ENCODE measurements at places on chromosomes 4 and X. TPM values are rescaled to one million over a fixed set of nuclear protein-coding genes. Genes with fewer than 3 reads are reported as not detected.

CTAG1A gene
- not detected for polyA plus RNA-seq

ZCCHC18 gene
- polyA plus RNA-seq = 1.8 TPM

TRO gene
- 108 TPM for polyA plus RNA-seq

SH2D1A gene
- polyA plus RNA-seq = 5.0 TPM

SLC16A2 gene
- polyA plus RNA-seq = 57.1 TPM

STS gene
- 14.5 TPM for polyA plus RNA-seq

CXCL5 gene
- polyA plus RNA-seq = 0.16 TPM

PPP1R2C gene
- not detected for polyA plus RNA-seq

CLDN2 gene
- 0.55 TPM for polyA plus RNA-seq

NLRP2B gene
- polyA plus RNA-seq = not detected

DNA sequence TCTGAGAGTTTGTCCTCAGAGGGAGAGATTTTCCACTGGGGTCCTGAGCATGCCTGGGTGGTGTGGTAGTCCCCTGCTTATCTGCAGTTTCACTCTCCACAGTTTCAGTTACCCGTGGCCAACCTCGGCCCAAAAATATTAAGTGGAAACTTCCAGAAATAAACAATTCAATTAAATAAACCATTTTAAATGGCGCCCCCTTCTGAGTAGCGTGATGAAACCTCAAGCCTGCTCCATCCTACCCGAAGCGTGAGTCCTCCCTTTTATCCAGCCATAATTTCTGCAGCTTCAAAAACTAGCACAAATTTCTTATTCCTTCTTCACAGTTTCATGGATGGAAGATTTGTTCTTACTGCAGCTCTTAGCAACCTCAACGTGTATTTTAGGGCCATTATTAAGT lies 26.7 kb downstream of the PNMA6E start:
- no peak for DNase-seq

- no peak for DNase-seq
These were observed 162.6 kb downstream of the MAB21L2 start for GRCh38 chr4:150744570-150744969.

- DNase-seq = no peak
These were observed 37.9 kb upstream of the SEC24B start for GRCh38 chr4:109395694-109396093.

DNA sequence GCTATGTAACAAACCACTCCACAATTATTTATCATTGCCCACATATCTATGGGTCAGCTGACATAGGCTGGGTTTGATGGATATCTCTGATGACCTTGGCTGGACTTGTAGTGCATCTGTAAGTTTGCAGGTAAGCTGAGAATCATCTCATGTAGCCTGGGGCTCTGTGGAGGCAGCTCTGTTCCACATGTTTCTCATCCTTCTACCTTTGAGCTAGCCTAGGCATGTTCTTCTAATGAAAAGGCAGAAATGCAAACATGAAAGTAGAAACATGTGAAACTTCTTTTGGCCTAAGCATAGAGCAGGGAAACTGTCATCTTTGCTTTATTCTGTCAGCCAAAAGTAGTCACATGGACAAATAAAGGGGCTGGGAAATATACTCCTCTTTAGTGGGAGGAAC lies 18.2 kb downstream of the MRPL1 start:
- no peak for DNase-seq

- DNase-seq = no peak
These were observed 52.7 kb upstream of the BCOR start for GRCh38 chrX:40150503-40150902.

- peak; percentile 41 for DNase-seq
These were observed 203.6 kb downstream of the BANK1 start for GRCh38 chr4:101993842-101994775.

- no peak for DNase-seq
These were observed 882.9 kb downstream of the RPA4 start for GRCh38 chrX:97766501-97767095.

- no peak for DNase-seq
These were observed 87.3 kb downstream of the SLC2A9 start for GRCh38 chr4:9933956-9934355.

DNA sequence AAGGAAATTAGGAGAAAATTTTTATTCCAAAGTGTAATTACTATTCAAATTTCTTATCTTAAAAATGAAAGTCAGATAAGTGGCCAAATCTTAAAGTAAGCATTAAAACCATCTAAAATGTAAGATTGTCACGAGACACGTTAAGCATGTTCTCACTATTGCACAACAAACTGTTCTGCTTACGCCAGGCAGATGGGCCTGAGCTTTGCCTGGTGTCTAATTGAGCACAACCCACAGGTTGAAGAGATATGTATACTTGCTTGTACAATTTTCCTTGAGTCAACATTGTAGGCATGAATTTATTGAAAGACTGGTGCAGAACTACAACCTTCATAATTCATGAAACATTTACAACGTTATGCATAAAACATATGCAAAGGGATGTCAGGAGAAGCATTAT lies 3.9 kb downstream of the RNF128 start:
- DNase-seq = no peak

DNA sequence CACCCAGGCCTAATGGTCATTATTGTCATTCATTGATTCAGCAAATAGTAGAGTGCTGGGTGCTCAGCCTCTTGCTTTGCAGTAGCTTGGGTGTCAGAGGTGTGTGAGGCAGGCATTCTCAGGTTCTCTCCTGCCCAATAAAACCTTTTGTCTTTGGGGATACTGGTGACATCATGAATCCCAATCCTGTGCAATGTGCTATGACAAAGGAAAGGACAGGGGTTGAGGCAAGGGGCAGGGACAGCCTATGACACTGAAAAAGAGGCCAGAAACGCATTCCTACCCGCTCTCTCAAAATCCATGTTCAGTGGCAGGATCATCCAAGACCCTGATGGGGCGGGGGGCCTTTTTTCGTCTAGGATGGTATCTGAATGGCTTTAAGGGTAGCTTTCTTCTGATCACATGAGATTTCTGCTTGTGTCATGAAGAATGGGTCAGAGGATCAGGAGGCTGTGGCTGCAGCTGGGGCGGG lies 1.5 kb upstream of the FAM193A start:
- no peak for DNase-seq

DNA sequence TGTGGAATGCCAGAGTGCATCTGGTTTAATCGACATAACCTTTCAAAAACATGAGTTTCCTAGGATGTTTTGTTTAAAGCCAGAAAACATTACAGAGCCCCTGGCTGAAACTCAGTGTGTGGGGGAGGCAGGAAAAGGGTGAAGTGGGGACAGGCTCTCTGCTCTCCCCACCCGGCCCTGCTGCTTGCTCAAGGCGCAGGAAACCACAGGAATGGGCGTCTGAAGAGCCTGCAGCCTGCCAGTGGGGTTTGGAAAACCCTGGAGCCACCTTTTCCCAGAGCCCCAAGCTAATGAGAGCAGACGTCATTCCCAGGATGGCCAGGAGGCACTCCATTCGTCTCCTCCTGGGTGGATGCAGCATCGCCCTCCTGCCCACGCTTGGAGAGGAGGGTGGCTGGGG lies 240.6 kb downstream of the AFAP1 start:
- DNase-seq = peak; percentile 73

DNA sequence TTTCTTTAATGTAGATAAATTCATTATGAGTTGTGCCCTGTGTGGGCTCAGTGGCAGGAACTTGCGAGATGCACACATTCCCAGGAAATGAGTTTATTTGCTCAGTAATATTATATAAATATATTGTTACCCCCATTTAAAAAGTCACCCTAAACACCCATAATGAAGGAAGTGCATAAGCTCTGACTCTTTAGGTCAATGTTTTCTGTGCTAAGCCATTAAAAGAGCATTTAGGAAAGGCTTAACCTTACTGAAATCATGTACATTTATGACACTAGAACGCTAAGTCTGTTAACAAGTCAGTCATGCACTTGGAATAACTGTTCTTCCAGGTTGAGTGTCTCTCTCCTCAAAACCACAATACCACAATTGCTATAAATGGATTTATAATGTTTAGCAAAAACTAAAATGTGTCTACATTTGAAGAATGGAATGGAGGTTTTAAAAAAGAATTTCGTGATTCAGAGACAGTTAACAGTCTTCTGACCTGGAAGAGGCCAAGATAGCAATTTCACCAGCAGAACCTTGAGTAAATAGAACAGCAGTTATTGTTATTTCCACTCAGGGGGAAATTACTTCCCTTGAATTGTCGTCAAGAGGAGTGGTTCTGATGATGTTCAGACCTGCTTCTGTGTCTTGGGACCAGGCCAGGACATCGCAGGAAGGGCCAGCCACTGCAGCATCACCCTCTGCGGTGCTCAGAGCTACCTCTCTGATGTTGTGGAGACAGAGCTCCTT lies 91.1 kb upstream of the VEGFC start:
- DNase-seq = no peak

DNA sequence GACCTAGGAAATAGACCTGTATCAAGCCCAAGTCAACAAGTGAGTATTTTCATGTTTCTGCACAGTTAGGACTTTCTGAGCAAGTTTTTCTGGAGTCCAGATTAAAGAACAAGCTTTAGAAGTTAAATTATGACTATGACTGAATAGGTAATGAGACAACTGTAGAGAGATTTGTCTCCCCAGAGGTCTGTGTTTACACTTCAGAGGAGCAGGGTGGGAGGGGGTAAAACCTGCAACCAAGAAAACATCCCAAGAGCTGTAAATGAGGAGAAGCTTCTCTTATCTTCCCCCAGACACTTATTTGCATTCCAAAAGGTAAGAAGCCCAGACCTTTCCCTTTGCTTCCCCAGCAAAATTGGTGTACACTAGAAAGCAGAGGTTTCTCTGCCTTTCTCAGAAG lies 22.1 kb upstream of the CEP135 start:
- no peak for DNase-seq

DNA sequence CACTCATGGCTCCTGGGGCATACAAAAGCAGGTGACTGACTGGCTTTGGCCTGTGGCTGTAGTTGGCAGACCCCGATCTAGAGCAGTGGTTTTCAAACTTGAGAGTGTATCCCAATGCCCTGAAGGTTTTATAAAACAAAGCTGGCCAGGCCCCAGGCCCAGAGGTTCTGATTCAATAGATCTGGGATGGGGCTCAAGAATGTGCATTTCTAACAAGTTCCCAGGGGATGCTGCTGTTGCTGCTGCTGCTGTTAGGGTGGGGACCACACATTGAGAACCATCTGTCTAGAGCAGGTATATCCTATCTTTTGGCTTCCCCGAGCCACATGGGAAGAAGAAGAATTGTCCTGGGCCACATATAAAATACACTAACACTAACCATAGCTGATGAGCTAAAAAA lies 7.3 kb downstream of the AIFM1 start:
- no peak for DNase-seq

DNA sequence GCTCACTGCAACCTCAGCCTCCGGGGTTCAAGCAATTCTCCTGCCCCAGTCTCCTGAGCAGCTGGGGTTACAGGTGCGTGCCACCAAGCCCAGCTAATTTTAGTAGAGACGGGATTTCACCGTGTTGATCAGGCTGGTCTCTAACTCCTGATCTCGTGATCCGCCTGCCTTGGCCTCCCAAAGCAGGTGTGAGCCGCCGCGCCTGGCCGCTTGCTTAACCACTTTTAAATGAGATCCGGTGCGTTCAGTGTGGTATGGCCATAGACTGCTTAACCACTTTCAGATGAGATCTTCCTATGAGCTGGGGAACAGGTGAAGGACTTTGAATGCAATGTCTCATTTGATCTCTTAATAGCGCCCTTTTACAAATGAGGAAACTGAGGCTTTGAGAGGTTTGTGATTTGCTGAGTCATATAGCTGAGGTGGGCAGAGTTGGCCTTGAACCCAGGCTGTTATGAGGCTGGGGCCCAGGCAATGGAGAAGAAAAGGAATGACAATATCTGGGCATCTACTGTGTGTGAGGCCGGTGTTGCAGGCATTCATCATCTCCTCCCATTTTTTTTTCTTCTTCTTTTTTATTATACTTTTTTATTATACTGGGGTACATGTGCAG lies 41.9 kb upstream of the NSG1 start:
- DNase-seq = no peak

Measured in muscle of arm (tissue), 14 donors.